Activated T-helper 2 cell treated with anti-CD3 and anti-CD28 coated beads, Interferon-gamma antibody, Interleukin-2, Interleukin-4, amounts not matched to agents 10 μg/mL and 5 μg/mL and 100 μg/mL, durations not matched to agents 14 hours and 24 hours and 36 hours (primary cell): ENCODE measurements at places on chromosomes 13 and 19. TPM values are rescaled to one million over a fixed set of nuclear protein-coding genes. Genes with fewer than 3 reads are reported as not detected.

The DOHH gene
- 19.7 and 20.6 TPM in 2 replicates for total RNA-seq

The HNRNPL gene
- total RNA-seq = 700 and 708 TPM in 2 replicates

The FSD1 gene
- total RNA-seq = 26.8 and 32.8 TPM in 2 replicates

The LMTK3 gene
- total RNA-seq = 3.1 and 5.1 TPM in 2 replicates

The ZNF132 gene
- total RNA-seq = 3.2 and 3.4 TPM in 2 replicates
